ENCODE measurements at places on chromosomes 6 and 20. TPM values are rescaled to one million over a fixed set of nuclear protein-coding genes. Genes with fewer than 3 reads are reported as not detected.

The ATXN1 gene
- 21.5 TPM for total RNA-seq

The SAPCD1 gene
- total RNA-seq: 0.44 TPM

The CLDN20 gene
- not detected for total RNA-seq

The LPA gene
- total RNA-seq: not detected

The AHCY gene
- total RNA-seq: 152 TPM

The MRAP2 gene
- 0.98 TPM for total RNA-seq

The NOTCH4 gene
- total RNA-seq: 5.3 TPM

The GGTLC1 gene
- total RNA-seq: not detected

The KCNB1 gene
- 0.94 TPM for total RNA-seq

The CALHM5 gene
- 5.0 TPM for total RNA-seq

The SPTLC3 gene
- total RNA-seq: 13.9 TPM

The KIF25 gene
- total RNA-seq: not detected

The CFAP61 gene
- total RNA-seq: not detected

The TRIM38 gene
- 17.2 TPM for total RNA-seq

The HLA-G gene
- not detected for total RNA-seq

The GTSF1L gene
- not detected for total RNA-seq

The SMIM26 gene
- total RNA-seq: 102 TPM

The FAM83C gene
- not detected for total RNA-seq

The HCRTR2 gene
- not detected for total RNA-seq

The SRMS gene
- not detected for total RNA-seq

The TRIM10 gene
- total RNA-seq: not detected

The BCAS4 gene
- 1.9 TPM for total RNA-seq

The MEI4 gene
- not detected for total RNA-seq

The MAS1 gene
- 0.05 TPM for total RNA-seq

The EYS gene
- total RNA-seq: not detected

The BMP6 gene
- total RNA-seq: 8.8 TPM

The MTFR2 gene
- 1.5 TPM for total RNA-seq

The ESR1 gene
- total RNA-seq: 0.94 TPM

The FAM184A gene
- 0.83 TPM for total RNA-seq

The FOXQ1 gene
- not detected for total RNA-seq

The PRRT1 gene
- total RNA-seq: 1.8 TPM

The KIF16B gene
- total RNA-seq: 5.6 TPM

The SOX12 gene
- total RNA-seq: 15.2 TPM

The TINAG gene
- total RNA-seq: not detected

The MKKS gene
- 10.0 TPM for total RNA-seq

The WFDC10A gene
- not detected for total RNA-seq

The NMBR gene
- not detected for total RNA-seq

The RUNX2 gene
- total RNA-seq: 4.4 TPM

Measured in cardiac ventricle fibroblast (primary cell).